ENCODE measurements at places on chromosomes 12 and 14.

DNA sequence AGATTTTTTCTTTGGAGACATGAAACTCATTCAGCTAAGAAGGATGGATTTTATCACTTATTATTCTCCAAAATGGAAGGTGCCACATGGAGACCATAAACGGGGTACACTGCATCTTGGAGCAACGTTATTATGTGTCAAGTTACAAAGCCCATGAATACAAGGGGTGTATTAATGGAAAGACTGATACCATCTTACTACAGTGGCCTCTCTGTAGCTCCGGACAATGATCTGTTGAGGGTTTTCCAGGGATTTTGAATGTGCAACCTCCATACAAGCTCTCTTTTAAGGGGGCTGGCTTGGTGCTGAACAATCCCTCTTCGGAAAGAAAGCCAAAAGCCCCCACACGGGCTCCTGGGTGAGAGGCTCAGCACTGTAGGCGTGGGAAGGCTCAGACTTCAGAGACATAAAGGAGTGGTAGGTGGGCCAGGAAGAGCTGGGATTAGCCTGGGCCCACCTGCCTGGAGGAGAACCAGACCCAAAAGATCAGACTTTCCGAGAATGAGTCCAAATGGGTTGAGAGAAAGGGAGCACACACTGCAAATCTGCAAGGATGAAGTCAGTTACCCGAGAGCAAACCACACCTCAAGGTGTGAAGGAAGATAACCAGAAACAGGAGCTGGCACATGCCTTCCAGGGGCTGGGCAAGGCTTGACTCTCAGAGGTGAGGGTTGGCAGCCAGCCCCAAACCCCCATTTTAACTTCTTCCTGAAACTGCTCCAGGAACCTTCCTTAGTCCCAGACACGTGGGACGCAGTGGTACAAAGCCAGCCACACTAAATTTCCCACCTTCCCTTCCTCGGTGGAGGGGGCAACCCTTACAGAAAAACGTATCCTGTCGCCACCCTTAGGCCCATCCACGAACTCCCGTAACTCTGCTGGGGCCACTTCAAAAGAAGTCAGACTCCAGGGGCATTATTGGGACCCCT, 1.5 kb downstream of the VPS37B start:
- DNase-seq = no peak

DNA sequence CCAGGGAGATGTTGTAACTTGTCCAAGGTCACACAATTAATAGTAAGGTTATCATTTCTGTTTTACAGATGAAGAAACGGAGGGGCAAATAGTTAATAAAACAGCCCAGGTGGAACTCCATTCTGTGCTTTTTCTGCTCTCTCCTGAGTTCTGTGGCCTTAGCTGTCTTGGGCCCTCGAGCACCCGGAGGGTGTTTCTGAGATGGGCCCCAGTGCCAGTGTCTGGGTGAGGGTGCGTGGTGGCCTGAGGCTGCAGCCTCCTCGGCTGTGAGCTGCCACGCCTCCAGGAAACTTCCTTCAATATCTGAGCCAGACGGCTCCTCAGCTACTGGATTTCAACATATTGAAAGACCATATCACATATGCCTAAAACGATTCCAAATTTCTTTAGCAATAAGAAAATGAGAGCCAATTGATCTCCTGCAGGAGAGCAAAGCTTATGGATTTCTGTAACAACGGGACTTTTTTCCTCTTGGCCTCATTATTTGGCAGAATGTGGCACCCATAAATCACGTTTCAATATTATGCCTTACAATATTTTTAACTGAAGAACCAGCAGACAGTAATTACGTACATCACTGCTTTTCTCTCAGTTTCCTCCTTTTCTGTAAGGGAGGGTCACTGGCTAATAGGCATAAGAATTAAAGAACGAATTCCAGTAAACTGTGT, 74.8 kb upstream of the DICER1 start:
- no peak for DNase-seq

GRCh38 chr12:101777485-101777884, 38.2 kb upstream of the SYCP3 start:
- peak; percentile 34 for DNase-seq

- no peak for DNase-seq
Observed at GRCh38 chr14:56059054-56059453, 59.2 kb upstream of the PELI2 start.

- no peak for DNase-seq
Observed at GRCh38 chr12:88327276-88327675, 185.2 kb downstream of the TMTC3 start.
